SK-MEL-5 (cell line): ENCODE measurements at places on chromosomes 6 and 20. TPM values are rescaled to one million over a fixed set of nuclear protein-coding genes. Genes with fewer than 3 reads are reported as not detected.

GRCh38 chr20:23550227-23550626 is 18.1 kb downstream of the CST9L start:
- DNase-seq = no peak

DNA sequence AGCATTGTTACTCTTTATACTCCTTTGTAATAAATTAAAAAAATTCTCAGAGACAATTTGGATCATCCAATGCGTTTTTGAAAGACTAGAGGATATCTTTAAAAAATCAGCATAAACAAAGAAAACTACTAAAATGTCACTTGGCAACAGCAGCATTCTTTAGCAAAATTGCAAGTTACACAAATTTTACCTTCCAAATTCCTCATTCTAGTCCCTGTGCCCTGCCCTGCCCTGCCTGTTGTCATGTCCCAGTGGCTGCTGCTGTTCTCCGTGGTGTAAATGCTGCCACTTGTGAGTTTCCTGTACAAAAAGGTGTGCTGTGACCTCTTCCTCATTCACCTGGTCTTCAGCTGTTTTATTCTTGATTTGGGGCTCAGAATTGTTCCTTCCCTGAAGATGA is 83.2 kb downstream of the CDC5L start:
- no peak for DNase-seq

GRCh38 chr6:168903613-168904345 is 349.9 kb downstream of the THBS2 start:
- DNase-seq = no peak

DNA sequence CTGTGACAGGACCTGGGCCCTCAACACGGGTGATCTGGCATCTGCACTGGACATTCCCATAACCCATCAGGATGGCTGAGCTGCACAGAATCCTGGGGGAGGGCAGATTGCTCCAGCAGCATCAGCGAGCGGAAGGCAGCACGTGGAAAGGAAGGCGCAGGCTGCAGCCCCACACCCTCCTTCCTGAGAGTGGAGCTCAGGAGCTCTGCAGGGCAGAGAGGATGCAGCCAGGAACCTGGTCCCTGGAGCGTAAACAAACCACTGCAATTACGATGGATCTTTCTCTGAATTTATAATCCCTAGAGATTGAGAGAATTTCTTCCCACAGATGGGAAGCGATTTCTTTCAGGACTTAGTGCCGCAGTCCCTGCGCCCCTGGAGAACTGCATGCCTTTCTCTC is 39.7 kb upstream of the EMILIN3 start:
- DNase-seq = no peak

GRCh38 chr6:11775791-11776409 is 2.7 kb downstream of the ADTRP start:
- DNase-seq = no peak

GRCh38 chr20:32556312-32557184 is 28.6 kb downstream of the NOL4L start:
- no peak for DNase-seq

Gene DZANK1
- total RNA-seq = 2.7 and 4.6 TPM in 2 replicates

DNA sequence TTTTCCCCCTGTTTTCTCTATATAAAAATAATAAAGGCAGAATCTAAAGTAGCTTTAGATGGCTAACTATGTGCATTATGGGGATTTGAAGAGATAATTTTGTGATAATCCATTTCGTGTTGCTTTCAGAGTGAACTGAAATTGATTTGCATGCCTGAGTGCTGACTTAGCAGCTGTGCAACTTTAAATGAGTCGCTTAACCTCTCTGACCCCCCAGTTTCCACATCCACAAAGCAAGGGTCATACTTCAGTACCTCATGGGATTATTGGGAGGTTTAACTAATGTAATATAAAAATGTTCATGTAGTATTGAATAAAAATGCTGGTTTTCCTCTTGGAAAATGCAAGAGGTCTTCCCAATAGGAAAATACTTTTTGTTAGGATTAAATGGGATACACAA is 63.8 kb upstream of the FABP7 start:
- no peak for DNase-seq

DNA sequence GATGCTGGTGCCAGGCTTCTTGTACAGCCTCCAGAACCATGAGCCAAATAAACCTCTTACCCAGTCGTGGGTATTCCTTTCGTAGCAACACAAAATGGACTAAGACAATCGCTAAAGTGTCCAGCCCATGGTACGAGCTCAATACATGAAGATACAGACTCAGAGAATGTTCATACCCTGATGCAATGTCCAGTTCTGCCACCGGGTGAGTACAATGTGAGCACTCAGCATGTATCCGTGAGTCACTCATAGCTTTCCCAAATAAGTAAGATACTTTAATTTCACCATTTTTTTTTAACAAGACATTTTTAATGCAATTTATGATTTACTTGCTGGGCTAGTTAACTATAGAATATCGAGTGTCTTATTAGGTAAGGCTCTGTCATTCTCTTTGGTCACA is 26.7 kb upstream of the PDE10A start:
- no peak for DNase-seq

DNA sequence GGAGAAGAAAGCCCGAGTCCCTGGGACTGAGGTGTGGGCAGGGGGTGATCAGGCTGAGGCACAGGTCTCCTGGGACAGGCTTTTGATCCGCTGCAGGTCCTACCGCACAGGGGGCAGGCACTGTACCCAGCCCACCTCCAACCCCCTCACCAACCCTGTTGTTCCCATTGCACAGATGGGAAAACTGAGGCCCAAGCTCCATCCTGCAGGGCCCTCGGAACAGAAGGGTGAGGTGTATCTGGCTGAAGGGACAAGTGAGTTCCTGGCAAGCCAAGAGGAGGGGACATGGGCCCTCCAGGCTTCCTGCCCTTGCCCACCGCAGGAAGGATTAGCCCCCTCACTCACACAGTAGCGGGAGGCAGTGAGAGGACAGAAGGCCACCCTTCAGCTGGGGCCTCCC is 16.5 kb upstream of the SPDEF start:
- no peak for DNase-seq
